ENCODE measurements at places on chromosomes 5 and 9. TPM values are rescaled to one million over a fixed set of nuclear protein-coding genes. Genes with fewer than 3 reads are reported as not detected.

GRCh38 chr5:79685627-79686026, 4.0 kb upstream of the CMYA5 start:
- DNase-seq, result no peak

DNA sequence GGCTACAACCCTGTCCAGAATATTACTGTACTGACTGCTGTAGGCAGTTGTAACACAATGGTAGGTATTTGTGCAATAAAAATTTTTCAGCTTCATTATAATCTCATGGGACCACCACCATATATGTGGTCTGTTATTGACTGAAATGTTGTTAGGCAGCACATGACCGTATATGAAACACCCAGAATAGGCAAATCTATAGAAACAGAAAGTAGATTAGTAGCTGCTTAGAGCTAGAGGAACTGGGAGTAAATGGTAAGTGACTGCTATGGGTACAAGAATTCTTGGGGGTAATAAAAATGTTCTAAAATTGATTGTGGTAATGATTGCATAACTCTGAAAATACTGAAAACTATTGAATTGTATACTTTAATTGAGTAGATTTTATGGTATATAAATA, 185.7 kb downstream of the ESM1 start:
- no peak for DNase-seq

KCNN2 gene
- total RNA-seq, result not detected

- peak; percentile 84 for DNase-seq
These were observed 21.6 kb downstream of the SH3GLB2 start for GRCh38 chr9:129006328-129007034.

- DNase-seq, result peak; percentile 85
These were observed 3.4 kb downstream of the LMNB1 start for GRCh38 chr5:126780165-126780827.

DNA sequence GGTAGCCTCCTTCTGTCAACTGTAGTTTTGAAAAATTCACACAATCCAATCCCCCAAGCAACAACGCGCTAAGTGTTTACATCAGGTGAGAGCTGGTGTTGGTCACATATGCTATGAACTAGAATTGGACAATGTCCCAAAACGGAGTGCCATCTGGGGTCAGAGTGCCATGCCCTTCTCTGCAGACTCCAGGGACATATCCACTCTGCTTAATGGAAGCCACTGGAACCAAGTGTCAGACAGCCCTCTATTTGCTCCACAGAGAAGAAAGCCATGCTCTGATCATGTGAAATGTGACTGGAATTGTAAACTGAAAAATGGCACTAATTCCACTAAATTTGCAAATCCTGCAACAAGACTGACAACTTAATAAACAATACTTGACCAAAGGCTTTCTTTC, 12.2 kb downstream of the ABCA1 start:
- no peak for DNase-seq

DNA sequence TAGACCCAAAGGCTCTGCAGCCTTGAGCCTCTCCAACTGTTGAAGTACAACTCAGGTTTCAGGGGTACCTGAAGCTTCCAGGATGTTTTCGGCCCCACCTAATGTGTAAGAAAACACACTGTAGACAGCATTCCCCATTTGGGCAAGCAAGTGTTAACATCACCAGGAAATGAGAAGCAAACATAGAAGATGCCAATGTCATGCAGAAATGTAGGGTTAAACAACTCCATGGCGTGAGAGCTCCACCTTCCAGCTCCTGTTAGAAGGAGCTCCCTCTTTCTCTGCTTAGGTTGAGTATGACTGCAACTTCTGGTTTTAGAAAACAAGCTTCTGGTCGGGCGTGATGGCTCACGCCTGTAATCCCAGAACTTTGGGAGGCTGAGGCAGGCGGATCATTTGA, 31.0 kb upstream of the DENND1A start:
- DNase-seq, result no peak

ADAMTS12 gene
- total RNA-seq, result not detected

- DNase-seq, result no peak
These were observed 58.9 kb downstream of the DAP start for GRCh38 chr5:10702040-10702629.

CARTPT gene
- not detected for total RNA-seq

MSMP gene
- total RNA-seq, result 0.88 TPM

WNT8A gene
- total RNA-seq, result not detected

DNA sequence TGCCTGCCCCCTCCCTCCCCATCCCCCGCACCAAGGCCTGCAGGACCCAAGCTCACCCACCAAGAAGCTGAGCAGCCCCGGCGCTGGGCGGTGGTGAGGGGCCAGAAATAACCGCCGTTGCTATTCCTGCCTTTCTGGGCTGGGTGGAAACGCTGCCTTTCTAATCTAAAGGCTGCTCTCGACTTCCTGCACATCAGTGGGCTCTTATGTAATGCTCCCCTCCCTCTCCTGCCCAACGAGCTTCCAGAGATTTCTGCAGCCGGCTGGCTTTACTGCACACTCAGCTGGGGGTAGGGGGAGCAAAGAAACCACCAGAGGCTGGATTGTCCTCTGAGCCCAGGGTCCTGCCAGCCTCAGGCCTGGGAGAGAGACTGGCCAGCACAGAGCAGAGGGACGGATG, 6.9 kb upstream of the EGR1 start:
- DNase-seq, result no peak

DNA sequence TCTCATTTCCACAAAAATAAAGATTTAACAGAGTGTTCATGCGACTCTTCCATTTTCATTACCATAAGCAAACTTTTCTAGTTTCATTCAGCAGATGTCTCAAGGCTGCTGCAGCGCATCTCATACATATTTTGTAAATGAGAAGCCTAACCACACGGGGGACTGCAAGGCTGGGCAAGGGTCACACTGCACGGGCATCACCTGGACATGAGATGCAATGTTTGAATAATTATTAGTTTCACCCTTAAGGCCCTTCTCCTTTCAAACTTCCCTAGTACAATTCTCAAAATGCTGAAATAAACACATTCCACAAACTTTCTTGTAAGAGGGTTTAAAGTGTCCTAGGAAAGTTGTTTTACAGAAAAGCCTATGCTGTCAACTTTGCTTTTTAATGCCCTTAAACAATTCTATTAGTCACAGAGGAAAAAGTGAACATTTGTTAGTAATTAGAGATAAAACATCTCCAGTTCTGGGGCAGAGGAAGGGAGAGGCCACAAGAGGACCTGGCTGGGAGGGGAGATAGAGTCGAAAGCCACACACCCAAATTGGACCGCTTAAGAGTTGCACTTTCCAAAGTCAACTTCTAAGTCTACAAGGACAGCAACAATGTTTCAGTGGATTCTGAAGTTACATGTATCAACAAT, 1.3 kb downstream of the DENND1A start:
- DNase-seq, result no peak

C9orf40 gene
- 20.0 TPM for total RNA-seq

GPR150 gene
- 0.56 TPM for total RNA-seq

- peak; percentile 95 for DNase-seq
These were observed at the start of gene PIP5KL1 for GRCh38 chr9:127930231-127931091. TSS of gene PIP5KL1 (minus strand) at chr9:127930777. CDS start at chr9:127930752, 25 bp downstream.

- no peak for DNase-seq
These were observed 20.0 kb upstream of the PCAT7 start for GRCh38 chr9:94534901-94535300.

DNA sequence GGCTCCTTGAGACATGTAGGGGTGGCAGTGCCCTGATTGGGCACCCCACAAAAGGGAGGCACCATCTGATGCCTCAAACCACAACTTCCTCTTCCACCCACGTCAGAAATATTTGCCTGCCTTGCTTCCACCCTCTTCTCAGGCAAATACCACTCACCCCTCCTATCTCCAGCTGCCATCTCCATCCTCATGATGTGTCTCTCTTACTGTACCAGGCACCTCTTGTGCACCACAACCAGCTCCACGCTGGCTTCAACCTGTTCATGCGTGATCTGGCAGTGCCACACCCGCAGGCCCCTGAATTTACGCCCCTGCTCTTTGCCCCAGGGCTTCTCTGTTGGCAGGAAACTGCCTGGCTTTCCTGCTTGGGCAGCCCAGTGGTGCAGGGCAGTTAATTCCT, 87.8 kb upstream of the HSPA9 start:
- peak; percentile 60 for DNase-seq

- DNase-seq, result no peak
These were observed 65.9 kb upstream of the GNAQ start for GRCh38 chr9:78097541-78097940.

GRCh38 chr5:177501874-177502678, 4.7 kb upstream of the PDLIM7 start:
- DNase-seq, result no peak

PRSS3 gene
- not detected for total RNA-seq

C1QTNF2 gene
- total RNA-seq, result not detected

CNTNAP3 gene
- total RNA-seq, result not detected

GALNT12 gene
- total RNA-seq, result 3.6 TPM

PAIP2 gene
- 93.8 TPM for total RNA-seq

- DNase-seq, result no peak
These were observed 395.7 kb upstream of the ZNF462 start for GRCh38 chr9:106467113-106467864.

MYOT gene
- total RNA-seq, result not detected

DNA sequence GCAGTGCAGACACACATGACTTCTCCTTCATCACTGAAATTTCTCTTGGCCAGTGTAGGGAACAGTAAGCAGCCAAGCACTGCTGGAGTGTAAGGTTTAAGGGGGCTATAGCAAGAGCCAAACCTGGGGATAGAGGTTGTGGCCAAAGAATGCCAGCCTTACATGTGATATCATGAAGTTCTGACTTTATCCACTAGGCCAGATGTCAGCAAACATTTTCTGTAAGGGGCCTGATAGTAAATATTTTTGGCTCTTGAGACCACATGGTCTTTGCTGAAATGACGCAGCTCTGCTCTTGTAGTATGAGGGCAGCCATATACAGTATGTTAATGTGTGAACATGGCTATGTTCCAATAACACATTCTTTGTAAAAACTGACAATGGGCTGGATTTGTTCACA, 29.7 kb upstream of the FYB1 start:
- no peak for DNase-seq

FOXD4L4 gene
- total RNA-seq, result not detected

GFI1B gene
- not detected for total RNA-seq

PCDHA1 gene
- total RNA-seq, result not detected

- DNase-seq, result no peak
These were observed 110.9 kb upstream of the IL6ST start for GRCh38 chr5:56105511-56106291.

DNA sequence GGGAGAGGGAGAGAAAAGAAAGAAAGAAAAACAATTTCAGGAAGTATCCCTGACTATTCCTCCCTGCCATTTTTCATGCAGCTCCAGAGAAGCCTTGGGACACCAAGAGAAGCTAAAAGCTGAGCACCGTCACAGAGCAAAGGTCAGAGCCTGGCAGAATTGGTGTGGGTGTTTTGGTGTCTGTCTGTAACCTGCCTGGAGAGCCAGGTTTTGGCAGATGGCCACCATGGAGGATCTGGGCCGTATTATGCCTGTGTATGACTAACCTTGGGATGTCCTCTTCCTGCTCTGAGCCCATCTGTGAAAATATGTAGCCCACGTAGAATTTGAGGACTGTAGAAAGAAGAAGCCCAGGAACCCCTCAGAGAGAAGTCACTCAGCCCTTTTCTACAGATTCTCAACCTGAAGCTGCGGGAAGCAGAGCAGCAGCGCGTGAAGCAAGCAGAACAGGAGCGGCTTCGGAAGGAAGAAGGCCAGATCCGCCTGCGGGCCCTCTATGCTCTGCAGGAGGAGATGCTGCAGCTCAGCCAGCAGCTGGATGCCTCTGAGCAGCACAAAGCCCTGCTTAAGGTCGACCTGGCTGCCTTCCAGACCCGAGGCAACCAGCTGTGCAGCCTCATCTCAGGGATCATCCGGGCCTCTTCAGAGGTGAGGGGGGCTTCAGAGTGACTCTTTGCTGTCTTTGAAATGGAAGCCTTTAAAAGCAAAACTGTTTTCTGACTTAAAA, 18.8 kb downstream of the GLE1 start:
- no peak for DNase-seq

MIGA2 gene
- total RNA-seq, result 43.3 TPM

GRCh38 chr9:107989544-107989943, 500.0 kb upstream of the KLF4 start:
- DNase-seq, result no peak

GAPT gene
- not detected for total RNA-seq

- peak; percentile 3 for DNase-seq
These were observed 6.5 kb downstream of the ZNF462 start for GRCh38 chr9:106869458-106869857.

DNA sequence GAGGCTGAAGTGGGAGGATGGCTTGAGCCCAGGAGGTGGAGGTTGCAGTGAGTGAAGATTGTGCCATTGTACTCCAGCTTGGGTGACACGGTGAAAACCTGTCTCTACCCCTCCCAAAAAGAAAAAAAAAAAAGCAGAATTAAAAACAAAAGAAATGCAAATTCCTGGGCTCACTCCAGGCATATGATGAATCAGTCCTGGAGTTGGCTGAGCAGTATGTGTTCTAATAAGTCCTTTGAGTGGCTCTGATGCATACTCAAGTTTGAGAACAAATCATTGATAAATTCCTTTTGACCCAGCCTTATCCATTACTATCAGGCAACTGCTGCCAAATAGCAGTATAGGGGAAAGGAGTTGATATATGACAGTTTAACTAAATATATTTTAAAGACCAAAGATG, 28.3 kb downstream of the UHRF2 start:
- no peak for DNase-seq

DNA sequence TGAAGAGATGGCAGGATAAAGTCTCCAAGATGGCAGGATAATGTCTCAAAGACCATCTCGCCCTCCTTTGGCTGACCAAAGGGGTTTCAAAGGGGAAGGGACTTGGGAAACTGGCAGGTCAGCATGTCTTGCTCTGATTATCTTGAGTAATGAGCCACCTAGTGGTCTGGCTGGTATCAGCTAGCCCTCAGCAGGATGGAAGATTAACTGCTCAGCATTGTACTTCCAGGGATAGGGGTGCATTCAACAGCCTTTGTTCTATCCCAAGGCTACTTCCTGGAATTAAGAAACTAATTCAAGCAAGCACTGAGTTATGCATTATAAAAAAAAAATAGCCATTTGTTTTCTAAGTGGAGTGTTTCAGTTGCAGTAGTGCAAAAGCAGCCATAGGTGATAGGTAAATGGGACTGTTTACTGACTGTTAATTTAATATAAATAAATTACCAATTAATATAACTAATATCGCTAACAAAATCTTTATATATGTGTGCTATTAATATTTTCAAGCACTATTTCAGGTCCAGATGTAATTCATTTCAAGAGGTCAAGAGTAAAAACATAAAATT, 555.5 kb downstream of the CDH9 start:
- DNase-seq, result no peak

C5orf34 gene
- total RNA-seq, result 6.8 TPM

CCIN gene
- total RNA-seq, result not detected

Measured in activated CD4-positive, alpha-beta T cell treated with anti-CD3 and anti-CD28 coated beads, Interleukin-2, amount 10 ng/mL, durations not matched to agents 24 days and 14 days (primary cell).